ENCODE measurements at places on chromosomes 6 and 20.
A peak's percentile ranks its signal among the peaks of the same experiment; 100 is the strongest.

GRCh38 chr6:111338843-111339242 is 144.2 kb downstream of the REV3L start:
- no peak for DNase-seq

DNA sequence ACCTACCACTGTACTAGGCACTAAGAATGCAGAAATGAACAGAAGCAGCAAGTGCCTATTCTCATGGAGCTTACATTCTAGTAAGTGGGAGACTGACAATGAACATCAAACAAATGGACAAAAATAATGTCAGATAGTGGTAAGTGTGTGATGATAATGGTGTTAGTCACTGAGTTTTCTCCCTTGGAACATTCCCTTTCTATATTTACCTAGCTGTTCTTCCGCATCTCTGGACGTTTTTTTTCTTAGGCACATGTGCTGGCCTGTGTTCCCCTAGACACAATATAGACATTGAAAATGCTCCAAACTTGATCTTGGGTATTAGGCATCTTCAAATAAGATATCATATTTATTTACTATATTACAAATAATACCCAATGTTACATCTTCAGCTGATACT is 218.1 kb upstream of the GJE1 start:
- DNase-seq, result no peak

GRCh38 chr6:130622142-130622541 is 205.1 kb upstream of the SMLR1 start:
- no peak for DNase-seq

GRCh38 chr6:150263765-150264404 is 104.9 kb upstream of the IYD start:
- peak; percentile 3 for DNase-seq
